ENCODE measurements at places on chromosomes 11 and 22.

DNA sequence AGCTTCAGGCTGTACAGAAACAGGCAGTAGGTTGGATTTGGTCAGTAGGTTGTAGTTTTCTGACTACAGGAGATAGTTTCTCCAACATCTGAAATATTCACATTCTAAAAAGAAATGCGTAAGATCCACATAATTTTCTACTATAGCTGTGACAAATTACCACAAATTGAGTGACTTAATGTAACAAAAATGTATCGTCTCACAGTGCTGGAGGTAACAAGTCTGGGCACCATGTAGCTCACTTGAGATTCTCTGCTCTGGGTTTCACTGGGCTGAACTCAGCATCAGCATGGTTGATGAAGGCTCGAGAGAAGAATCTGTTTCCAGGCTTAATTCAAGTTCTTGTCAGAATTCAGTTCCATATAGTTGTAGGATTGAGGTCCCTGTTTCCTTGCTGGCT is 350.9 kb upstream of the CCDC179 start:
- DNase-seq = no peak

GRCh38 chr11:76025068-76025467 is 181.2 kb downstream of the WNT11 start:
- no peak for DNase-seq

- no peak for DNase-seq
Observed at GRCh38 chr11:48013269-48013901, 33.0 kb downstream of the PTPRJ start.

DNA sequence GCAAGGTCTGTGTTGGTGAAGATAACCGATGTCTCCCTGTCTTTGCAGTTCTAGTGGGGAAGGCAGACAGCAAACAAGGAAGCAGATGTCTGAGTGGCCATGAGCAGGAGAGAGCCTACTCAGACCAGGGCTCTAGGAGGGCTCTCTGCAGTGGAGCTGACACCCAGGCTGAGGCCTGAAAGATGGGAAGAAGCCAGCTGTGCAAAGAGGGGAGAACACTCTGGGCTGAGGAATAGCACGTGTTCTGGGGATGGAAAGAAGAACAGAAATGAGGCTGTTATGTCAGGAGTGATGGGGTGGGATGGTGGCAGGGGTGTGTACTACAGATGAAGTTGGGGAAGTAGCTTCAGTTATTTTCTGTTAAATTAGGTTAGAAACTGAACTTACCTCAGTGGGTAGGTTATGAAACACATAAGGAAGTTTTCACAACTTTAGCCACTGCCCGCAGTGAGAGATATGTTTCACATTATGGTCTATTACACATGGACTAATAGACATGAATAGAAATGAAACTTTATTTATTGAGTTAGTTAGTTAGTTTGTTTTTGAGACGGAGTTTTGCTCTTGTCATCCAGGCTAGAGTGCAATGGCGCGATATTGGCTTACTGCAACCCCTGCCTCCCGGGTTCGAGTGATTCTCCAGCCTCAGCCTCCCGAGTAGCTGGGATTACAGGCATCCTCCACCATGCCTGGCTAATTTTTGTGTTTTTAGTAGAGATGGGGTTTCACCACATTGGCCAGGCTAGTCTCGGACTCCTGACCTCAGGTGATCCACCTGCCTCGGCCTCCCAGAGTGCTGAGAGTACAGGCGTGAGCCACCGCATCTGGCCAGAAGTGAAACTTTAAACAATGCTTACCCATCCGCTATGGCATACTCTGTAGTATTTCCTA is 7.8 kb downstream of the DCPS start:
- DNase-seq = no peak

GRCh38 chr22:27670701-27671412 is 130.7 kb downstream of the MN1 start:
- DNase-seq = no peak

GRCh38 chr22:19240813-19241592 is 50.5 kb downstream of the CLTCL1 start:
- DNase-seq = no peak

DNA sequence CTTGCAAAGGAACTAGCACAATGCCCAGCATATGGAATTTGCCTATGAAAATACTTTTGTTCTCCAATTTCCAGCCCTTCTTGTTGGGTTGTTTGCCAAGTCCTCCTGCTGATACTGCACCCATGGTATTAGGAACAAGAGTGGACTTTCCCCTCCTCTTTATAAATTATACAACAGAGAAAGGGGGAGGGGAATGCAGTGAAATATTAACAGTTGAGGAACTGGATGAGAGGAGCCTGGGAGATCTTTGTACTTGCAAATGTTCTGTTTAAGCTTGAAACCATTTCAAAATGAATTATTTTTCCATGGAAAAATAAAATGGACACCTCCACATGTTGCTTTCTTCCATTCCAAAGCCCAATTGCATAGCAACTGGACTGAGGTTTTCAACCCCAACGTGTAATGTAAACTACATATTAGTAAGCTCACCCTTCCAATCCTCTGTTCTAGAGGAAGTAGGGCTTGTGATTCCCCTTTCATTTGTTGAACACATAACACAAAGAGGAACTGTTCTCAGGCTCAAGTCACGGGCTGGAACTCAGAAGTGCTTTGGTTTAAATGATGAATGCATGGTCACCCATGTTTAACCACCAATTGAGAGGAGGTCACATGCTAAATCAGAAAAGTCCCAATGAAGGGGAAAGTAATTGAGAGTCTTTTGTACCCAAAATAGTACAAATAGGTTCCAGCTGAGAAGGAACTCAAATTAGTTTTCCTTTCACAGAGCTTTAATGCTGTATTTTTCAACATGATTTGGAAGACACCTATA is 66.2 kb upstream of the ZC3H12C start:
- DNase-seq = peak; percentile 92

DNA sequence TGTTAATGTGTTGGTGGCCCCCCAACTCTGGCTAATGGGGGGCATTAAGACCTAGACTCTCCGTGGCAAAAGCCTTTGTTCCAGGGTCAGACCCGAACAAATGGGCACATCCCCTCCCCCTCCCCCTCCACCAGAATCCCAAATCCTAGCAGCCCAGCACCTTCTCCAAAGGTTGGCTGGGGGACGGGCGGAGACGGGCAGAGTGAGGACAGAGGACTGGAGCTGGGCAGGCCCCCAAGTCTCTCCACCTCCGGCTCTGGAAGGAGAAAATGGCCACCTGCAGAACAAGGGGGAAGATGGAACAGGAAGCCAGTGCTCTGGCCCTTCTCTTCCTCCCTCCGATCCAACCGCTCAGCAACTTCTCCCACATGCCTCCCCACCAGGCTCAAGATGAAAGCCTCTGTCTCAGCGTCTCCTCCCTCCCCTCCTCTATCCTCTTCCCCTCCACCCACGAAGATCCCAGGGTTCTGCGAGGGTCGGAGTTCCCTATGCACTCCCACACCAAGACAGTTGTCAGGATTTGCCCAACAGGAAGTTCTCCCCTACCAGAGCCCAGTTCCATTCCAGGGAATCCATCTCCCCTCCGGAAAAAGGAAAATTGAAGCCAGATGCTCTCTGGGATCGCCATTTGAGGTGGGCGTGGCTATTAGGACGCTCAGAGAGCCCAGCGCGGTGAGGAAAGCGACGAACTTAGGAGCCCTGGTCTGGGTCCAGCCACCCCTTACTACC is 20.1 kb downstream of the ADA2 start:
- peak; percentile 38 for DNase-seq

GRCh38 chr11:6568191-6568918 is 35.1 kb downstream of the RRP8 start:
- DNase-seq = peak; percentile 42

GRCh38 chr11:1171985-1172728 is 14.4 kb downstream of the MUC5AC start:
- DNase-seq = no peak

DNA sequence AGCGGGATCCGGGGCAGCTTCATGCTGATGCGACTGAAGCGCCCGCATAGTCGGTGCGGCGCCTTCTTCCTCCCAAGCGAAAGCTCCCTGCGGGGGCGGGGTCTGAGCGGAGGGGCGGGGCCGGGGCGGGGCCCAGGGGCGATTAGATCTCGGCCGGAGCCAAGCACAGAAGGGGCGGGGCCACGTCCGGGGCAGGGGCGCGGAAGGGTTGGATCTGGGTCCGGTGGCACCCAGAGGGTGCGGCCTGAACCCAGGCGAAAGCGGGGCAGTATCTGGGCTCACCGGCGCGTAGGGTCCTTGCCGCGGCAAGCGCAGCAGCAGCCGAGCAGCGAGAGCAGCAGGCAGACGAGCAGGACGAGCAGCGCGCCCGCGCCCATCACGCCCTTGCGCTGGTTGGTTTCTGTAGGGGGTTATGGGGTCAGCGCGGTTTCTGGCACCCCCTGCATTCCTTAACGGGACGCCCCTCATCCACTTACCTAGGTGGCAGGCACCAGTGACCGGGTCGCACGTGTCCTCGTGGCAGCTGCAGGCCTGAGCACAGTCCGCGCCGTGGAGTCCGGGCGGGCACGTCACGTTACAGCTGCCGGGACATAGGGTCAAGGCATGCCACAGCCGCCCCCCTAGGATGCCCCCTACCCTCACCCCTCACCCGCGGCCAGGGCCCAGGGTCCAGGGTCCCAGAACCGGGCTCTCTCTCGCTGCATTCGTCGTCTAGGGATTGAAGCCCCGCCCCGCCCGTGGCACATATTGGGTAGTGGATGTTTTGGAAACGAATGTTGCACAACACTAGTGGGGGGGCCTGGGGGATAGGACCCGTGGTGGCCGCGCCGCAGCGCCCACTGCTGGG is 8.1 kb downstream of the SCARF2 start:
- DNase-seq = no peak

DNA sequence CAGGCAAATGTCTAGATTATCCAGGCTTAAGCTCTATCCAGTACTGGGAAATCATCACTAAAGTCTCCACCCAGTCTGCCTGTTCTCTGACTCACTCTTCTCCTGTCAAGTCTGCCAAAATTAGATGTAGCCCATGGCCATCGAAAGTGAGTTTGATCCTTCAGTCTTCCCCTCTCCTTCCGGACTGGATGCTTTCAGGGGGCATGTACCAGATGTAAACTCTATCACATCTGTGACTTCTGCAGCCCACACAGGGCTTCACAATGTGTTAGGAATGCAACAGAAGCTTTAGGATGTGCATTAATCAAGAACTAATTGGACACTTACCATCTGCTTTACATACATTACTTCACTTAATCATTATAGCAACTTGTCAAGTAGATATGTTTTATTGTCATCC is 12.3 kb downstream of the ME3 start:
- DNase-seq = no peak

DNA sequence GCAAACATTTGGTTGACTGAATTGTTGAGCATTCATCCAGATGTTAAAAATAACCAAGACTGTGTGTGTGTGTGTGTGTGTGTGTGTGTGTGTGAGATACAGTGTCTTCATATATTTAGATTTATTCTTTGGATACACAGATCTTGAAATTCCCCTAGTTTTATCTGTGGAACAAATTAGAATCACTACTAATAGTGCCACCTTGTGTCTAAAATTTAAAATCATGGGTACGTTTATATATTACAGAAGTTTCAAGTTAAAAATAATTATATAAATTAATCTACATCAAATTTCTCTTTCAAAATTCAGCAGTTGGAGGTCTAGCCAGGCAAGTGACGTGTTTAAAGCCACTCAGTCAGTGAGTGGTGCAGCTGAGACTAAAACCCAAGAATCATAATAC is 1566.2 kb upstream of the TENM4 start:
- peak; percentile 16 for DNase-seq

DNA sequence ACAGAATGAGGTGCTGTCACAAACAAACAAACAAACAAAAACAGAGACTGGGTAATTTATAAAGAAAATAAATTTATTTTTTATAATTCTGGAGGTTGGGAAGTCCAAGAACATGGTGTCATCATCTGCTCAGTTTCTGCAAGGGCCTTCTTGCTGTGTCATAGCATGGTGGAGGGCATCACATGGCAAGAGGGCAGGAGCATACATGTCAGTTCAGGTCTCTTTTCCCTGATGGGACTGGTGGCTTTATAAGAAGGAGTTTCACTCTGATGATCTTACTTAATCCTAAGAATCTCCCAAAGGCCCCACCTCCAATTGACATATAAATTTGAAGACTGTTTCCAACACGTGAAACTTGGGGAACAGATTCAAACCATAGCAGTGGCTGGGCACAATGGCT is 135.7 kb downstream of the NECTIN1 start:
- no peak for DNase-seq

GRCh38 chr22:40769761-40770160 is 49.4 kb downstream of the SLC25A17 start:
- no peak for DNase-seq

GRCh38 chr22:44881624-44882023 is 128.2 kb downstream of the PHF21B start:
- no peak for DNase-seq

DNA sequence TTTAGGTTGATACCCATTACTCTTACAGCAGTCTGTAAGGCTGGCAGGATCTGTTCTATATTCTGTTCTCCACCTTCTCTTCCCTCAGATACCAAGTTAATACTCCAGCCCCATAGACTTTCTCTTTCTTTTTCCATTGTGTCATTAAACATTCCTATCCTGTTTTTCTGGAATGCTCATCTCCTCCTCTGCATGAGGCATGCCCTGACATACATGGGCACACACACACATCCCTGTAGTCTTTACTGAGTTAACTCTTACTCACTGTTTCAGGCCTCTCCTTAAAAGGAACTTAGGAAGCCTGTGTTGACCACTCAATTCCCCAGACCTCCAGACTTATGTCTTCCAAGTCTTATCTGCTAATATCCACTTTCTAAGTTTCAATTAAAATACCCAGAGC is 476.8 kb downstream of the METTL15 start:
- DNase-seq = no peak

DNA sequence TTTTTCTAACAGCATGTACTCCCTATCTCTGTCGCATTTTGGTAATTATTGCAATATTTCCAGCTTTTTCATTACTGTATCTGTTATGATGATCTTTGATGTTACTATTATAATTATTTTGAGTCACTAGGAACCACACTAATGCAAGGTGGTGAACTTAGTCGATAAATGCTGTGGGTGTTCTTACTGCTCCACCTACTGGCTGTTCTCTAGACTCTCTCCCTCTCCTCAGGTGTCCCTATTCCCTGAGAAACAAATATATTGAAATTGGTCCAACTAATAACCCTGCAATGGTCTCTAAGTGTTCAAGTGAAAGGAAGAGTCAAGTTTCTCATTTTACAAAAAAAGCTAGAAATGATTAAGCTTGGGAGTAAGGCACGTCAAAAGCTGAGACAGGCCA is 10.5 kb downstream of the ARL14EP start:
- DNase-seq = no peak

DNA sequence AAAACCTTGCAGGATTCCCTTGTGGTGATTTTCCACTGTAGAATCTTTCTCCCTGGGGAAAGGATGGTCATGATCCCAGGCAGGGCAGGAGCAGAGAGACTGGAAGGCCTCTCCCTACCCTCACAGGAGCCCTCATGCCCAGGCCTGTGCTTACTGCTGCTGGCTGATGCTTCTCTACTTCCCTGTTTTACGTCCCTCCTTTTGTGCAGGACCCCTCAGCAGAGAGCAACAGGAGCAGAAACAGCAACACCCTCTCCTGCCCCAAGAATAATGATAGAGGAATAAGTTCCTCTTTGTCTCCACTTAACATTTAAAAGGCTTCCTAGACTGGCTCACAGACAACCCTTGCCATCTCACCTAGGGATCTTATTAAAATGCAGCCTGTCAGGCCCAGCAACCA is 3.6 kb downstream of the ISX start:
- no peak for DNase-seq

- no peak for DNase-seq
Observed at GRCh38 chr11:5234381-5234834, at the start of gene HBD. HBD (minus strand) TSS chr11:5234483; CDS start chr11:5234433, 50 bp downstream.

GRCh38 chr11:68008381-68009337 is 1.5 kb upstream of the ALDH3B1 start:
- DNase-seq = no peak
